Stimulated activated CD8-positive, alpha-beta memory T cell treated with anti-CD3 and anti-CD28 coated beads, Interleukin-4, amount 100 ng/mL, for 4 hours (primary cell): ENCODE measurements at places on chromosomes 12 and 14.

DNA sequence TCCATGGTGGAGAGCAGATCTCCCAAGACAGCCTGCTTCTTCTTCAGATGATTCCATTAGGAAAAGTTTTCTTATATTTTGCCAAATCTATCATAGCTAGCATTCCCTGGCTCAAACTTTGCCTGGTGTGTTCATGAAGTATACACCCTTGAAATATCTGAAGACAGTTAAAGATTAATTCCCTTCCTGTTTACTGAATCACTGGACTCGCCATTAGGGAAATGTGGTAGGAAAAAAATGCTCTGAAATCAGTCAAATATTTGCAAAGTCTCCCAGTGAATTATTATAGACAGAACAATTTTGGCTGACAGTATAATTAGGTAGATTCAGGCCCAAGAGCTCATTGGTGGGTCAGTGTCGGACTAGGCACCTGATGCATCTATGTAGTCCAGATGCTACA, 86.5 kb downstream of the PDZRN4 start:
- no peak for DNase-seq

DNA sequence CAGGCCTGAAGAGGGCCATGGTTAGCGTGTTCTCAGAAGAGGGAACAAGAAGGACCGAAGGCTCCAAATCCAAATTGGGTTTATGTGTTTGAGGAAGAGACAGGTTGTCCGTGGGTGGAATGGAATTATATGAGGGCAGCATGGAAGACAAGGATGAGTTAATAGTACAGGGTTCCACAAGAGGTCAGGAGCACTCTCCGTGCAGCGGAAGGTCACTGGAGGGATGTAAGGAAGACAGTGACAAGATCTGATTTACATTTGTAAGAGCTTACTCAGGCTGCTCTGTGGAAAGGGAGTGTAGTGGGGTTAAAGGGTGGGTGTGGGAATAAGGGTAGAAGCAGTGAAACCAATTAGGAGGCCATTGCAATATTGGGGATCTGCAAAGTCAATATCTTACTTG, 97.0 kb downstream of the TPH2 start:
- no peak for DNase-seq

DNA sequence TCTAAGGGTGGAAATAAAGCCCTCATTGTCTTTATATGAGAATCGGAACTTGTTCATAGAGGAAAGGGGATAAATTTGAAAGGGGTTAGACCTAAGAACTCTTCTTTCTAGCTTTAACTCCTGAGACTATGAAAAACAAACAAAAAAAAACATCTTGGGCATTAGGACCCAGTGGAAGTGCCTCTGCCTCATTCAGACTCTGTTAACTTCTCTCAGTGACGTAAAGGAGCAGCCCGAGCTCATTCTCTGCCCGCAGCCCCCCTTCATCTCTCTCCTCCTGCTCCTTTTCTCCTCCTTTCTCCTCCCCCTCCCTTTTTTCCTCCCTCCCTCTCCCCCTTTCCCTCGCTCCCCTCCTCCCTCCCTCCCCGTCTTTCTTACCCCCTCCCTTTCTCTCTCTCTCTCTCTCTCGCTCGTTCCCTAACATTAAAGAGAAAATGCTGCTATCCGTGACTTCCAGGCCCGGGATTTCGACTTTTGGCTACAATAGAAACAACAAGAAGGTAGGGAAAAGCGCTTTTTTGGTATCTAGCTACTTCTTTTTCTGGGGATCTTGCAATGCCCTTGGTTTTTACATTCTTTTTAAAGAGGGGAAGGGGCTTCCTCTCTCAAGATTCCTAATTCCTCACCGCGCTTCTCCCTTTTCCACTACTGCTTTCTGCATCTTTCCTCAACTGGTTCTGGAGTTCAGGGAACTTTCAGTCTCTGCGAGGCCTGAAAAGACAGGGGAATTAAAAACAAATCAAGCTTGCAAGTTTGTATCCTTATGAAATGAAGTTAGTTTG, at the start of gene RBMS2:
TSS of gene RBMS2 (plus strand) at position 231 of the 782 bp plus-strand sequence. CDS start at position 435, 204 bp downstream.
- DNase-seq, result peak; percentile 16

DNA sequence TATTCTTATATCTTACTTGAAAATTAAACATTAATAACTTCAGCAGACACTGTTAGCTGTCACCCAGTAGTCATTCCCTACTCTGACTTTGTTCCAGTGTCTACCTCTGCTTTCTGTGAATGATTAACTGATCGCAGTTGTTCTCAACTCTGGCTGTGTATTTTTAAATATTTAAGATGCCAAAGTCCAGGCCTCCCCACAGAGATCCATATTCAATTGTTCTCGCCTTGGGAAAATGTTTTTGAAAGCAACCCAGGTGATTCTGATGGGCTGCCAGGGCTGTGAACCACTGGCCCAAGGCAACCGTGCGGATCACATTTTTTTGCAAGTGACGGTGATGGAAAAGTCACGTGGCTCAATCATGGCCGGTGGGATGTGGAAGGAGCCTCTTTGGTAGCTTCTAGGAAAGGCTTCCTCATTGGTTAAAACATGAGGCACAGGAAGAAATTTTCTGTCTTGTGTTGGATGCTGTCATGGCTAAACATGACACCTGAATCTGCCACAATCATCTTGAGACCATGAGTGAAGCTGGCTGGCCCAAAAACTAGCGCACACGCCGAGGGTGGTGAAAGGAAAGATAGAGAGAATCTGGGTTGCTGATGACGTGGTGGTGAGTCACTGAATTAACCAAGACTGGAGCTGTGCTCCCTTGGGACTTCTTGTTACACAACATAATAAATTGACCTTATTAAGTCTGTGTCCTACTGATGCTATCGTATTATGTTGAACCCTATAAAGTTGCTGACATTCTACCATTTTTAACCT, 37.2 kb downstream of the RDH12 start:
- DNase-seq, result no peak

- no peak for DNase-seq
These were observed 94.5 kb downstream of the TMX1 start for GRCh38 chr14:51334566-51334965.
